ENCODE measurements at places on chromosomes 7 and 10.

- H3K27me3 ChIP-seq, result no peaks in the 10 kb centered on the region
- H3K36me3 ChIP-seq, result no peaks in the 10 kb centered on the region
- H3K4me3 ChIP-seq, result no peak overlapping the region
- H3K27ac ChIP-seq, result no peak overlapping the region
- peaks cover 12% of the 10 kb centered on the region for H3K4me1 ChIP-seq
- no peak for DNase-seq
These were observed 228.2 kb downstream of the AHR start for GRCh38 chr7:17526621-17527020.

DNA sequence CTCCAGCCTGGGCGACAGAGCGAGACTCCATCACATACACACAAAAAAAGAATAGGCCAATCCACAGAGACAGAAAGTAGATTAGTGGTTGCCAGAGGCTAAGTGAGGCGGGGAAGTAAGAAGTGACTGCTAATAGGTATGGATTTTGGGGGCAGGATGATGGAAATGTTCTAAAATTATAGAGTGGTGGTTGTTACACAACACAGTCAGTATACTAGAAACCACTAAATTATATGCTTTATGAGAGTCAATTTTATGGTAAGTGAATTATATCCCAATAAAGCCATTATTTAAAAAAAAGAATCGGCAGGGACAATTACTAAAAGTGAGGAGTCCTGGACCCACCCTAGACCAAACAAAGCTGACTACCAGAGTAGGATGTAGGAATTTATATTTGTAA, 24.3 kb downstream of the DENND2A start:
- no peaks in the 10 kb centered on the region for H3K4me1 ChIP-seq
- H3K4me3 ChIP-seq, result no peak overlapping the region
- no peak overlapping the region for H3K27ac ChIP-seq
- H3K36me3 ChIP-seq, result no peaks in the 10 kb centered on the region
- no peak for DNase-seq

DNA sequence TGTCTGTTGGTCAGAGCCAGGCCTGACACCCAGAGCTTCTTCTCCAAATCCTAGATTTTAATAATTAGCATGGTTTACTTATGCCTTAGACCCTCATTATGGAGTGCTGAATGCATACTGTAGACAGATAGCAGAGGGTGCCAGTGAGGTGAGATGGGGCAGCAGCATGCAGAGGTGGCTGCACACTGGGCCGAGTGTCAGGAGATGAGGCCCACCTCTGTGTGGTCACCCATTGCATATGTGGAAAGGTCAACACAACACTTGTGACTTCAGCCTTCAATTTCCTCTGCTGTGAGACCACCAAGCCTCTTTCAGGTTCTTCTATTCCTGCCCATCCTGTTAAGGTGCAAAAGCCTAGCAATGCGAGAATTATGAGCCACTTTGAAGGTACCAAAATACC, 39.7 kb upstream of the NMT2 start:
- peaks cover 12% of the 10 kb centered on the region for H3K36me3 ChIP-seq
- DNase-seq, result no peak
- no peak overlapping the region for H3K4me3 ChIP-seq
- no peaks in the 10 kb centered on the region for H3K27me3 ChIP-seq

DNA sequence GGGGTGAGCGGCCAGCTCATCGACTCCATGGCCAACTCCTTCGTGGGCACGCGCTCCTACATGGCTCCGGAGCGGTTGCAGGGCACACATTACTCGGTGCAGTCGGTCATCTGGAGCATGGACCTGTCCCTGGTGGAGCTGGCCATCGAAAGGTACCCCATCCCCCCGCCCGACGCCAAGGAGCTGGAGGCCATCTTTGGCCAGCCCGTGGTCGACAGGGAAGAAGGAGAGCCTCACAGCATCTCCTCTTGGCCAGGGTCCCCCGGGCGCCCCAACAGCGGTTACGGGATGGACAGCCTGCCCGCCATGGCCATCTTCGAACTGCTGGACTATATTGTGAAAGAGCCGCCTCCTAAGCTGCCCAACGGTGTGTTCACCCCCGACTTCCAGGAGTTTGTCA, 17.4 kb upstream of the TSPAN33 start:
- H3K4me1 ChIP-seq, result no peaks in the 10 kb centered on the region
- H3K4me3 ChIP-seq, result no peak overlapping the region
- no peak overlapping the region for H3K27ac ChIP-seq
- H3K36me3 ChIP-seq, result no peaks in the 10 kb centered on the region

DNA sequence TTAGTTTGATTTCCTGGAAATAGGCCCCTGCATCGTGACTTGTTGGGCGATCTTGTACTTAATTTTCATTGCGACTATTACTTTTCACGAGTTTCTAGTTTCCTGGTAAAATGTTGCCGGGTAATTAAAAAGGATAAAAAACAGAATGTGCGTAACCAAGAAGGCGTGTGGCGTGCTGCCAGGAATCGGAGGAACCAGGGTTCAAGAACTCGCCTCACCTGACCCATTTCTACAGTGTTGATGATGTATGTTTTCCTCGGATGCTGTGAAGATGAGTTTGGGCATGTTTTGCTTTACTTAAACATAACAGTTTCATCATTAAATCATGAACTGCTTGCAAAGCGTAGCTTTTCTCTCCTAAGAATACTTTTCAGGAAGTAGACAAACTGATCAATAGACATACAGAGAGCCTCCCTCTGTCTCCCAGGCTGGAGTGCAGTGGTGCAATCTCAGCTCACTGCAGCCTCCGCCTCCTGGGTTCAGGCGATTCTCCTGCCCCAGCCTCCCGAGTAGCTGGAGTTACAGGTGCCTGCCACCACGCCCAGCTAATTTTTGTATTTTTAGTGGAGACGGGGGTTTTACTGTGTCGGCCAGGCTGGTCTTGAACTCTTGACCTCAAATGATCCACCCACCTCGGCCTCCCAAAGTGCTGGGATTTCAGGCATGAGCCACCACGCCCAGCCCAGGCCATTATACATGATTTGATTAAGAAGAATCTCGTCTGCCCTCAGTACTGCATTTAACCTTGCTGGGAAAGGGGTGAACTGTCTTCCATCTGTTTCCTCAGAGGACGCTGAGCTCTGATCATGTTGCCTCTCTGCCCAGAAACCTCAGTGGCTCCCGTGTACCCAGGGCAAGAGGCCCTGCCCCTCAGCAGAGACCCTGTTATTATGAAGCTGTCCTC, 9.1 kb downstream of the FOXK1 start:
- no peaks in the 10 kb centered on the region for H3K27me3 ChIP-seq
- H3K36me3 ChIP-seq, result peaks cover 4% of the 10 kb centered on the region
- no peaks in the 10 kb centered on the region for H3K4me1 ChIP-seq
- no peak for DNase-seq

DNA sequence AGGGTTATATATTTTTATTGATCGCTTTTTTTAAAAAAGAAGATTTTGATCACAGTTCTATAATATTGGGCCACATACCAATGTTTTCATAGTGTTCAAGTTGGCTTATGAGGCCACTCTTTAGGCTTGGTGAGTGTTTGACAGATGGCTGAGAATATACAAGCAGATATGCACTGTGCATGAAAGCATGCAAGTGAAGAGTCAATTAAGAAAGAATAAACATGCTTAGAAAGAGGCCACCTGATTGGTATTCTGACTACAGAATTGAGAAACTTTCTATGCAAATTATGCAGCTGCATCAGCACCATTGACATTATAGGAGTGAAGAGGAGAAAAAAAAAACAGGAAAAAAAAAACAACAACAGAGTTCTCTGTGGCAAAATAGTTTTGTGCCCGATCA, 39.9 kb downstream of the CABCOCO1 start:
- DNase-seq, result no peak
- H3K4me1 ChIP-seq, result no peaks in the 10 kb centered on the region
- H3K36me3 ChIP-seq, result no peaks in the 10 kb centered on the region
- H3K27me3 ChIP-seq, result no peaks in the 10 kb centered on the region
- no peak overlapping the region for H3K27ac ChIP-seq
- H3K4me3 ChIP-seq, result no peak overlapping the region

GRCh38 chr7:6290319-6290741, 17.9 kb upstream of the CYTH3 start:
- no peaks in the 10 kb centered on the region for H3K27me3 ChIP-seq
- no peaks in the 10 kb centered on the region for H3K36me3 ChIP-seq
- no peak overlapping the region for H3K27ac ChIP-seq
- H3K4me1 ChIP-seq, result no peaks in the 10 kb centered on the region
- no peak for DNase-seq
- H3K4me3 ChIP-seq, result no peak overlapping the region

- no peaks in the 10 kb centered on the region for H3K27me3 ChIP-seq
- H3K4me3 ChIP-seq, result no peak overlapping the region
- no peaks in the 10 kb centered on the region for H3K36me3 ChIP-seq
- no peak overlapping the region for H3K27ac ChIP-seq
These were observed 8.6 kb upstream of the INHBA start for GRCh38 chr7:41711283-41712064.

- H3K4me1 ChIP-seq, result no peaks in the 10 kb centered on the region
- no peak for DNase-seq
- no peaks in the 10 kb centered on the region for H3K36me3 ChIP-seq
These were observed 127.8 kb upstream of the HABP2 start for GRCh38 chr10:113425008-113425407.

DNA sequence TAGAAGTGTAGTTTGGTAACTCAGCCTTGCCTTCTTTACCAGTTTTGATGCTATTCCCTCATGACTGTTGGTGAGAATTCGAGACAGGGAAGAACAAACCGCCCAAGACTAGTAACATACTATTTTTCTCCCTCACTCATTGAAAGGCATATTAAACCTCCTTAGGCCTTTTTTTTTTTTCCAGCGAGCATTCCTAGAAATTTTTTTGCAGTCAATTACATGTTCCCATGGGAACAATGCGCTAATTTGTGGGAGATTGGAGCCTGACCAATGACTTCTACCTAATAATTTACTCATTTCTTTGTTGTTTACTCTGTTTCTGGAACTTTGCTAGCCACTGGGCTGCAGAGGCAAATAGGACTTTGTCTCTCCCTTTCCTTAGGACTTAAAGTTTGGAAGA, 6.0 kb downstream of the VPS50 start:
- no peak overlapping the region for H3K4me3 ChIP-seq
- H3K36me3 ChIP-seq, result no peaks in the 10 kb centered on the region
- no peaks in the 10 kb centered on the region for H3K27me3 ChIP-seq
- H3K27ac ChIP-seq, result no peak overlapping the region
- peaks cover 3% of the 10 kb centered on the region for H3K4me1 ChIP-seq
- DNase-seq, result no peak

DNA sequence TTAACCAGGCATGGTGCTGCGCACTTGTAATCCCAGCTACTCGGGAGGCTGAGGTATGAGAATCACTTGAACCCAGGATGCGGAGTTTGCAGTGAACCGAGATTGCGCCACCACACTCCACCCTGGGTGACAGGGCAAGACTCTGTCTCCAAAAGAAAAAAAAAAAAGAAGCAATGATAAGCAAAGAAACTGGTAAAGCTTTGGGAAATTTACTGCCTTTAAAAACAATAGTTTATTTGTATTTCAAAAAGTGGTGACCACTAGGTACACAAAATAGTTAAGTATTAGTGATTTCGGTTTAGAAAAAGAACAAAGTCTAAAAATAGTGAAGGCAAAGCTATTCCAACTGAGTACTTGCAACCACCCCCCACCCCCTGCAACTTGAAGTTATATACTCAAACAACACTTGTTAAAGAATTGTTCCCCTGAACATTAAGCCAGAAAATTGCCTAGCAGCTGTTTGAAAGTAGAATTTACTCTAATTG, 37.7 kb downstream of the MALSU1 start:
- DNase-seq, result no peak
- no peaks in the 10 kb centered on the region for H3K27me3 ChIP-seq
- H3K4me3 ChIP-seq, result no peak overlapping the region

GRCh38 chr7:29076631-29077030, 69.7 kb downstream of the CPVL start:
- H3K4me1 ChIP-seq, result no peaks in the 10 kb centered on the region
- DNase-seq, result no peak
- no peaks in the 10 kb centered on the region for H3K36me3 ChIP-seq

- no peaks in the 10 kb centered on the region for H3K36me3 ChIP-seq
- DNase-seq, result no peak
- H3K4me1 ChIP-seq, result no peaks in the 10 kb centered on the region
- H3K27ac ChIP-seq, result no peak overlapping the region
- no peaks in the 10 kb centered on the region for H3K27me3 ChIP-seq
These were observed 61.3 kb downstream of the AKR1D1 start for GRCh38 chr7:138137423-138138171.

- no peaks in the 10 kb centered on the region for H3K27me3 ChIP-seq
- no peak overlapping the region for H3K27ac ChIP-seq
- no peak for DNase-seq
- H3K4me3 ChIP-seq, result no peak overlapping the region
- H3K4me1 ChIP-seq, result no peaks in the 10 kb centered on the region
These were observed 783.2 kb upstream of the LRRN3 start for GRCh38 chr7:110307776-110308175.

DNA sequence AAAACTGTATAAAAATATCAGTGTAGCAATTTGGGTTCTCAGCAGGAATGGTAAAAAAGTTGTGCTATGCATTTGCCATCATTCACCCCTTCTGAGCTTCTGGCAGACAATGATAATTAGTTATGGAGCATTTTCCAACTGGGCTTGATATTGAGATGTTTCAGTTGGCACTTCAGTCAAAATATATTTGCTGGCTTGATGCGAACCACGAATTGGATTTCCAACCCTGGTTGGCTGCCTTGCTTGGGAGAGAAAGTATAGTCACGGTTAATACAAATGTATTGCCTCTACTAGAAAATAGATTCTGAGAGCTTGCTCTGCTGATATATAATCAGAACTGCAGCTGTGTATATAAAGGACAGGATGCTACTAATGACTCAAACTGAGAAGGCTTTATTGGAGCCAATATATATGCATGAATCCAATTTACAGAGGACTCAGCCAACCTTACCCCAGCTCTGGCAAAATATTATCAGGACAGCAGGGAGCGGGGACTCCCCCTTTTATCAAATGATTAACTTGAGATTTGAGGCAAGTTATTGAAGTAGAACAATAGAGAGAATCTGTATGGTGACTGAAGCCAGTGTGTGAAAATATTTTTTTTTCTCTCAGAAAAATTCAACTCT, 219.8 kb upstream of the SMIM30 start:
- no peak for DNase-seq
- no peak overlapping the region for H3K4me3 ChIP-seq
- H3K4me1 ChIP-seq, result no peaks in the 10 kb centered on the region
- H3K27ac ChIP-seq, result no peak overlapping the region

GRCh38 chr7:92156990-92157389, 22.0 kb downstream of the LRRD1 start:
- H3K4me1 ChIP-seq, result no peaks in the 10 kb centered on the region
- no peak overlapping the region for H3K27ac ChIP-seq
- H3K36me3 ChIP-seq, result no peaks in the 10 kb centered on the region
- no peak for DNase-seq
- H3K27me3 ChIP-seq, result no peaks in the 10 kb centered on the region

DNA sequence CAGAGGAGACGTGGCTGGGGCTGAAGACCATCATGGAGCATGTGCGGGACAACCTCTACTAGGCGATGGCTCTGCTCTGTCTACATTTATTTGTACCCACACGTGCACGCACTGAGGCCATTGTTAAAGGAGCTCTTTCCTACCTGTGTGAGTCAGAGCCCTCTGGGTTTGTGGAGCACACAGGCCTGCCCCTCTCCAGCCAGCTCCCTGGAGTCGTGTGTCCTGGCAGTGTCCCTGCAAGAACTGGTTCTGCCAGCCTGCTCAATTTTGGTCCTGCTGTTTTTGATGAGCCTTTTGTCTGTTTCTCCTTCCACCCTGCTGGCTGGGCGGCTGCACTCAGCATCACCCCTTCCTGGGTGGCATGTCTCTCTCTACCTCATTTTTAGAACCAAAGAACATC, 22.0 kb upstream of the CPA5 start:
- H3K27ac ChIP-seq, result no peak overlapping the region
- H3K27me3 ChIP-seq, result no peaks in the 10 kb centered on the region
- no peak for DNase-seq
- no peaks in the 10 kb centered on the region for H3K36me3 ChIP-seq
